ENCODE measurements at places on chromosomes 3 and 15.

DNA sequence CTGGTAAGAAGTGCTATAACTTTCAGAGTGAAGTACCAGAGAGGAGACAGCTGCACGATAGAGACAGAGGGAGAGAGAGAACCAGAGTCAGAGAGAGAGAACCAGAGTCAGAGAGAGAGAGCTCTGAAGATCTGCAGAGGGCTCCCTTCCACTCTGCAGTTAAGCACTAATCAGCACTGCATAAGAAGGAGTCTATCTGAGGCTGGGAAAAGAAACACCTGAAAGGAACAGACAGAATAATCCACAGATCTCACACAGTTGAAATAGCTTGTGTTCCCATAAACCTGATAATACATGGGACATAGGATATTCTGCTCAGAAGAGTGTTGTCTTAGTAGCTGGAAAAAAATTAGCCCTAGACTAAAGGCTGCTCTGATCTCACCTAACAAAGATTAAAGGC lies 87.6 kb downstream of the CFAP44 start:
- DNase-seq = no peak

DNA sequence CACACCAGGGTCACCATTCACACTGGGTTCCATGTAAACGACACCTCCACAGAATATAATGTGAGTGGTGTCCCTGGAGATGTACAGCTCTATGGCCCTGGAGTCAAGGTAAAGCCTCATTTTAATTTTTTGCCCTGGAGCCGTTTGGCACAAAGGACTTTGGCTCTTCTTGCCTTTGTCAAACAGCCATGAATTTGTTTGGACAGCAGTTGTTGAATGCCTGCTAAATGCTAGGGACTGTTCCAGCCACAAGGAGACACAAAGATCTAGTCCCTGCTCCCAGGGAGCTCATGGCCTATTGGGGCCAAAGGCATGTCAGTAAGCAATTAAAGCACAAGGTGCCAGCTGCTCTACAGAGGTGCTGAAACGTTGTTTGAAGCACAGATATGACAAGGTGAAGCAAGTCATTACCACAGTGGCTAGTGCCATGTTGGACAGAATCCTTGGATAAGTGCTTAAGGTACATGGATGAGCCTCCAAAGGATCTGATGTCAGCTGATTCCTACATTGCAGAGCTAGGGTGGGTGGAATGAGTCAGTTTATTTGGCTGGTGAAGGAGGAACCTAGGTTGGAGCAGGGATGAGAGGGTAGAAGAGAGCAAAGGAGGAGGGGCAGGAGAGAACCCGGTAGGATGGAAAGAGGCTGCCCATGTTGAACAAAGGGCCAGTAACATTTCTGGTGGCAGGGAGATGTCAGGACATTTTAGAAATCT lies 171.9 kb upstream of the CTDSPL start:
- DNase-seq = no peak

DNA sequence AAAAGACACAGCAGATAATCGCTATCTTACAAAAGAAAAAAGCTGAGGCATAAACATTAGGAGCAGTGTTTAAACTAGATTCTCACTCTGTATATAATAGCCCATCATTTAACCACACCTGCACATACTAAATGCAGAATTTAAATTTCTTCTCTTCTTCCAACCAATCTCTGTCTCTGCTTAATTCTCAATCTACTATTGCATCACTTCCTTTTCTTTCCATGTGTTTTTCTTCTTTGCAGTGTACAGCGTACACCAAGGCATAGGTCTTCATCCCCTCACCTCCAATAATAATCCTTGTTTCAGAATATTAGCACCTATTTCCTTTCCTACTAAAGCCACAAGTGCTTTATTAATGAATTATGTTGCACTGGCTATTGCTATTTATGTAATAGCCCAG lies 90.9 kb downstream of the NR1I2 start:
- DNase-seq = no peak

- no peak for DNase-seq
Measured at GRCh38 chr15:99328106-99329072, 77.1 kb downstream of the LRRC28 start.

GRCh38 chr15:28994831-28995596 lies 109.2 kb downstream of the APBA2 start:
- DNase-seq = no peak

- DNase-seq = no peak
Measured at GRCh38 chr15:31805090-31805662, 225.1 kb upstream of the CHRNA7 start.

DNA sequence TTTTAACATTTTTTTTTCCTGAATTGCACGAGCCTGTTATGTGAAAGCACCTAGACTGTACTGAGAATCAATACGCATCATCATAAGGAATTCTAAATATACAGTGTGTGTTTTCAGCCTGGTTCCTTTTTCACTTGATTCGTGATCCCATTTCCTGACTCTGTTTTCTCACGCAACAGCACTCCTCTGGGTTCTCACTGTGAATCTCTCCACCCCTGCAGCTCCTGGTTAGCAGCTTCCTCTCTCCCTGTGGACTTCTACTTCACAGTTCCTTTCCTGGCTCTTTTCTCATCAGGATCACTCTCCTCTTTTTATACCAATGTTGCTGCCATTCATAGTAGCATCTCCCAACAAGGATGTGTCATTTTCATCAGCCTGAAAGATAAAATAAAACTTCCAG lies 297.2 kb downstream of the CADM2 start:
- DNase-seq = no peak

GRCh38 chr3:122103821-122104514 lies 48.8 kb downstream of the CD86 start:
- DNase-seq = no peak

DNA sequence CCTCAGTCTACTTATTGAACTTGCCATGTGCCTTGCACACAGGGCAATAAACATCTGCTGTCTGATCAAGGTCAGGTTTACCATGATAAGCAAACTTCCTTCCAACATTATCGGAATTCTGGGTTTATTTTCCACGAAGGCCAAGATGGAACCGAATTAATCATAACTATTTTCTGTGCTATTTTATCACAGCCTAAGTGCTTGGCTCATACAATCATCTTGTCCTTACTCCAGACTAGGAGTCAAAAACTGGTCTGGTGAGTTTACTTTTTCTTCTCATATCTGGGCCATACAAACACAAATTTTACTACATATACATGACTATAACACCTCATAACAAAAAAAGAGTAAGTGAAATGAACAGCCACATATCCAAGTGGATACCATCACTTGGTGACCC lies 2.3 kb downstream of the FBN1 start:
- DNase-seq = no peak
